ENCODE measurements at places on chromosomes 4 and X.

- no peak for DNase-seq
Observed at GRCh38 chr4:185969657-185970056, 99.3 kb upstream of the TLR3 start.

DNA sequence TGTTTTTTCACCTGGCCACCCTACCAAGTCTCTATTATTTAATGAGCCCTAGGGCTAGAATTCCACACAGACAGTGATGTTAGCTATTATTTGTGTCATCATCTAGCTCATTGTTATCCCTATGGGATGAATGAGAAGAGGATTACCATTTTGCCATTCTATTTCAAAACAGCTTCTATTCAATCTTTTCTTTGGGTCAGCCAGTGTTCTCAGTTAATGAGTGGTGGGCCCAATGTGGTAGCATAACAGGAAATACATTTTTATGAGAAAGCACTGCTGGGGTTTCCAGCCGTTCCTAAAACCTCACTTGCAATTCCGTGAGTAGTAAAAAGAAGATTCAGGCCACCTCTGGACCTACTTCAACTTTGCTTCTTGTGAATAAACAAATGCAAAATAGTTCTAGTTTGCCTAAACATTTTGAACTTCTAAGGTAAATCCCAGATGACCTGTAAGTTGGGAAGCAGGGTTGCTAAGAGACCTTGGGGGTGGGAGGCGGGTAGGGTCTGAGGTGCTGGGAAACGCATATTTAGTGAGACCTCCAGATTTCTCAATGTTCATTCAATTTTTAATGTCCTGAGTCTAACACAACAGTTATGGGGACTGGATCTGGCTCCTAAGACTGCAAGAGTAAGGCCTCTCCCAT is 24.8 kb upstream of the CYP2U1 start:
- DNase-seq: no peak

DNA sequence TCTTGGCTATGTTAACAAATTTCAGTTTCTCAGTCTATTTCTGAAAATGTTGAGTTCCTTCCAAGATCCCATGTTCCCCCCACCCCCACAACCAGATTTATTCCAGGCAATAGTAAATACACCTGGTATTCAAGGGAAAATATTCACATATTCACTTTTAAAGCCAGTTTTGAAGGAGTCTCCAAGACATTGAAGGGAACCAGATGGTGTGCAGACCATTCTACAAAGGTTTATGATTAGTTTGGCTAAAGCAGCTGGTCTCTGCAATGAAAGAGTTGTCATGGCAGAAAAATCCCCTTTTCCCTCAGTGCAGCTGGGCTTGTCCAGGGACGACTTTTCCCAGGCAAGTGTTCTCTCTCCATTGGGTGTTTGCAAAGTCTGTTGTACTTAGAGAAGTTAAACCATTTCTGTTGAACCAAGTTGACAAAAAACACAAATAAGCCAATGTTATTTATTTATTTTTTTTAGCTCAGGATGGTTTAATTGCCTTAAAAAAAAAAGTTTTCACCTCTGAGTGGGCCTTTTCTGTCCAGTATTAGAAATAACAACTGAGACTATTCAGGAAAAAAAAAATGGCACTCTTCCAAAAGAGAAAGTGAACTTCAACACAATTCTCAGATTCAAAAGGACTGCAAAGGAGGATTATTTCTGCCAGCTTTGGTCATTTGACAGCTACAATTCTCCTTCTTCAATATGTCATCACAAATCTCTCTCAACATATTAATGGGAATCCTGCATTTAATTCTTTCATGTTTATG is 410.6 kb downstream of the IL1RAPL1 start:
- no peak for DNase-seq

DNA sequence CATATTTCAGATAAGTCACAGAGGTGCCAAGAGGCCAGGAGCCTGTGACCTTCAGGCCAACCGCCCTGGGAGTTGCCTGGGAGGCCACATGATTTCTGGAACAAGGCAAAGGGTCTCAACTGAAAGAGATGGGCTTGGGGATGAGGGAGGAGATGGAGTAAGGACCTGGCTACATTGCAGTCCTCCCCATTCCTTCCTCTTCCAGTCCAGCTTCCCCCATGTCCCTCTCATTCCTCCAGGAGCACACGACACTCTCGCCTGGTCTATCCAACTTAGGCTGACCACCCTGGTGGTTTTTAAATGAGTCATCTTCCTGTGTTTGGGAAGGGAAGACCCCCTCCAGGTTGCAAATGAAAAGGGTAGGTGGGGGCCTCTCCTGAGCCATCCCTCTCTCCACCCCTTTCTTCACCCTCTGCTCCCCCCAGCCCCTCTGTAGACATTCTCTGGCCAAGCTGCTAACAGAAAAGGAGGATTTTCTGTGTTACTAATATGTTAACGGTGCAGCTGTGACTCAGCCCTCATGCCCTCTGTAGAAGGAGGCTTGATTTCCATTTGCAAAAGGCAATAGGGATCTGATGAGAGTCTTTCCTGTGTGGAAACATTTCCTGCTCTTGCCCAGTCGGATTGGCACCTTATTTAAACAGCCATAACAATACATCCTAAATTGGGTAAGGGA is 79.2 kb downstream of the RTL5 start:
- no peak for DNase-seq

GRCh38 chr4:182067828-182068227 is 175.4 kb upstream of the TENM3 start:
- no peak for DNase-seq

DNA sequence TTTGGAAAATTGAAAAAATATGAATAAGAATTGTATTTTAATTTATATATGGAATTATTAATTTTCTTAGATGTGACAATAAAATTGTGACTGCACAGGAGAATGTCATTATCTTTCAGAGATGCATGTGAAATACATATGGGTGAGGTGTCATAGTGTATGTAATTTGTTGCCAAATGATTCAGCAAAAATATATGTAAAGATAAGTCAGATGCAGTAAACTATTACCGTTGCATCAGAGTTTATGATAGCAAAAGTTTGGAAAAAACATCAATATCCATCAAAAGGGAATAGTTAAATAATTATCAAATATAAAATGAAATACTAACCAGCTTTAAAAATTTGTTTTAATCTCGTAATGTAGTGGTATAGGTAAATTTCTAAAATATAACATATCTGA is 10.4 kb upstream of the SLC7A11 start:
- no peak for DNase-seq

DNA sequence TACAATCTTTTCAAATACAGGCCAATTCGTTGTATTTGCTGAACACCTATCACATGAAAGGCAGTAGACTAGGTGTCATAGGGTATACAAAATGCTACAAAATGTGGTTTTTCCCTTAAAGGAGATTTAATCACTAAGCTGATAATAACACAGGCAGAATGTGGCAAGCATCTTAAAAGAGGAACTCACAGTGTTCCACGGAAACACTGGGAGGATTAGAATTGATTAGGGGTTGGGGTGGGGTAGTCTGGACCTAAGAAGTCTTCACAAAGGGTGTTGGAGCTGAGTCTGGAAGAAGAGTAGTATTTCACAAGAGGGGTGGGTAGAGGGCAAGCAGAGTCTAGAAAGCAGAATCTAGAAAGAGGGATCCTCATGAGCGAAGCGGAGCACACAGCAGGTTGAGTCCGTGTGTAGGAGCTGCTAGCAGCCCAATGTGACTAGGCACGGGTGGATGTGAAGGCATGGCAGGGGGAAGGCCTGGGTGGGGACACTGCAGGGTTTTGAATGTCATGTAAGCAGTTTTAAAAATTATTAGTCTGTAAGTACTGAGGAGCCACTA is 123.6 kb downstream of the MGST2 start:
- no peak for DNase-seq

DNA sequence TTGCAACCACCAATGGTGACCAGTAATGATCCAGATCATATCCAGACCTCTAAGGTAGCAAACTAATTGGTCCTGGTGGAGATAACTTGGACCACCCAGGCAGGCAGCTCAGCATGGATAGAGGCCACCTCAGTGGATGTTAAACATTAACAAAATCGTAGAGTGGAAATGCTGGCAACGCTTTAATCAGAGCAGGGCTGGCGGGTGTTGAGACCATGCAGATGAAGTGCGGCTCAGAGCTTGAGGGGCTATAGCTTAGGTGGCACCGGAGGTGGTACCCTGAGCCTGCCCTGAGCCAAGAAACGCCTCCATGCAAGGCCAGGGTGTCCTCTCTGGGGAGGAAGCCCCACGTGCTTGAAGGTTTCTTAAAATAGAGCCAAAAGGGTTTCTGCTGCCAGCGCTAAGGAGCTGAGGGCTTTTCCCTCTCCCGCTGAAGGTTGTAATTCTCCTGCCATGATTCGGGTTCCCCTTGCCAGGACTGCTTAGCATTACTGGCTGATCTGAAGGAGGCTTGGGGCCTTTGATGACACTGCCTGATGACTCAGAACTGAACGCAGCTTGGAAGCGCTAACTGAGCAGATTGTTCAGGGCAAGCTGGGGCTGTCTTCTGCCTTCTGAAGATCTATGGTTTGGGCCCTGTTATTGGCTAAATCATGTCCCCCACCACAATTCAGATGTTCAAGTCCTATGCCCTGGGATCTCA is 177.8 kb upstream of the ATP6AP2 start:
- no peak for DNase-seq

GRCh38 chr4:28730304-28730703 is 1869.7 kb downstream of the STIM2 start:
- DNase-seq: no peak

- DNase-seq: no peak
Observed at GRCh38 chr4:165381821-165382373, 3.1 kb downstream of the CPE start.

DNA sequence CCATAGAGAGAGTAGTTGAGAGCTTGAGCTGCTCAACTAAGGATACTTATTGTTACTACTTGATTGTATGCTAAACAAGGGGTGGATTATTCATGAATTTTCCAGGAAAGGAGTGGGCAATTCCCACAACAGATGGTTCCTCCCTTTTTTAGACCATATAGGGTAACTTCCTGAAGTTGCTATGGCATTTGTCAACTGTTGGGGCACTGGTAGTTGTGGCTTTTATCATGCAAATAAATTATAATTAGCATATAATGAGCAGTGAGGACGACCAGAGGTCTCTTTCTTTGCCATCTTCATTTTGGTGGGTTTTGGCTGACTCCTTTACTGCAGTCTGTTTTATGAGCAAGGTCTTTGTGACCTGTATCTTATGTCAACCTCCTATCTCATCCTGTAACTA is 1403.5 kb upstream of the PABPC4L start:
- no peak for DNase-seq

- no peak for DNase-seq
Observed at GRCh38 chr4:40812386-40812785, 62.6 kb downstream of the NSUN7 start.

GRCh38 chrX:112108145-112108544 is 25.6 kb upstream of the TRPC5 start:
- no peak for DNase-seq

DNA sequence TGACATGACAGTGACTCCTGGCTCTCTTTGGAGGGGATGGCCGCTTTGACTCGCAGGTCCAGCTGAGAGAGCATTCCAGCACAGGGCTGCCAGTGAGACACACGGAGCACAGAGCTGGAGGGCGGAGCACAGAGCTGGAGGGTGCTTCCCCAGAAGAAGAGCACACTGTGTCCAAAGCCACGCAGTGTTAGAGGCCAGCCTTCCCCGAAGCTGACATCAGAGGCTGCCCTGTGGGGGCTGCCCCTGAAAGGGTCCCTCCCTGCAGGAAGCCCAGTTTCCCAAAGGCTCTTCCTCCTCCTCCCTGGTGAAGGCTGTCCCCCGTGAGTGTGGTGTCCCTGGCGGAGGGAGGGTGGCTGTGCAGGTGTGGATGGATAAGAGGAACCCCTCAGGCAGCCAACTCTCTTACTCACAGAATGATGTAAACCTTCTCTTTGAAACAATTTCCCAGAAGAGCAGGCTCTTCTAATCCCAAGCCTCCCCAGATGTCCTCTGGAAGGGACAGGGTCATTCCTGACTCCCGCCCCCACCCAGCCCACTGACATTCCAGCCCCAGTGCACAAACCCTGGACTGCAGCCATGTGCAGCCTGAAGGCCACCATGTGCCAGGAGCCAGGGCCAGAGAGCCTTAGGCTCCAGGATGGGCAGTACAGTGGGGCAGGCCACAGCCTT is 53.4 kb downstream of the PSAPL1 start:
- DNase-seq: peak; percentile 65

DNA sequence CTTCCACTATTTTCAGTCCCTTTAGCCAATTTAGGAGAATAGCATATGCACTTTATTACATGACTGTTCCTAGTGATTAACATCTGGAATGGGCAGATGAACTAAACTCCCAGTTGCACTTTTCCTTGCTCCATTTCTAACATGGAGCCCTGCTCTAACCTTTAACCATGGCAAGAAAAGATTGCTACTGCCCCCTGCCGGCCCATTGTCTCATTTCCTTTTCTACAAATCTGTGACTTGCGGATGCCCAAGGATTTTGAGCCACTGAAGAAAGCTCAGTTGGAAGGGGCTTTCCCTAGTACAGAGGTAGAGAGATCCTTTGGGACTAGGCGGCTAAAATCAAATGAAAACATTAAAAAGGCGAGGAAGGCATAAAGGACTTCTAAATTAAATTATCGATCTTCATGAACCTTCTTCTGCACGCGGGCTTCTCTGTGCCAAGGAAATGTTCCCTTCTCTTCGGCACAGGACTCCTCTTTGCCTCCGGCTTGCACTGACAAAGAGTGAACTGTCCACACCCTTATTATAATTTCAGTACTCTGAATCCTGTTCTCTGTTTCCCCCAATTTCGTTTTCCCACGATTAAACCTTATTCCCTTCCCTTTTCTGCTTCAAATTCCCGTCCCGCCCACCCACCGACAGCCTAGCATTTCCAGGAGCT is 577 bp upstream of the GLRA2 start:
- peak; percentile 88 for DNase-seq

- no peak for DNase-seq
Observed at GRCh38 chr4:108432418-108432817, 188.0 kb upstream of the RPL34 start.

DNA sequence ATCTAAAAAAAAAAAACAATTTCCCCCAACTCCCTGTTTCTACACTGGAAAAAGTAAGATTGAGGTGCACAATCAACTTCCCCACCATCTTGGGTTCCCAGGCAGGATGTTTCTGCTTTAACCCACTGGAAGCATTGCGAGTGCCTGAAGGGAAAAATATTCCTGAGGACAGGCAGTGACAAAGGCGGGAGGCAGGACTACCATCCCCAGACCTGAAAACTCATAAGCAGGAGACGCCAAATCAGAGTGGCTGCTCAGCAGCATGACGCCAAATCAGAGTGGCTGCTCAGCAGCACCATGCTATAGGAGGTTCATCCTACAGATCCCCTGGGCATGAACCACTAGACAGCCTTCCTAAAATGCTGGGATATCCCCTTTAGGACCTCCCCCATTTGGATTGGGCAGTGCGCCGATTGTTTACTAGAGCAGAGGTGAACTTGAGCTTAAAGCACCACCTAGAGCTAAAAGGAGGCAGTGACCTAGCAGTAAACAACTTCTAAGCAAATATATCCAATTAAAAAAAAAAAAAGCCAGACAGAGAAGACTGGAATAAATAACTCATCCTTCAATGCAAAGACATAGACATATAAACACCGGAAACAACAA is 35.0 kb upstream of the GK start:
- no peak for DNase-seq

GRCh38 chr4:11130195-11130970 is 298.3 kb downstream of the HS3ST1 start:
- no peak for DNase-seq

All from lower leg skin (tissue), 4 donors.